ACHN (cell line): ENCODE measurements at places on chromosomes 6 and 20.

GRCh38 chr20:62983210-62983609 lies 23.6 kb downstream of the BHLHE23 start:
- DNase-seq = no peak

- DNase-seq = no peak
Observed at GRCh38 chr6:145714731-145715130, 20.6 kb downstream of the EPM2A start.

DNA sequence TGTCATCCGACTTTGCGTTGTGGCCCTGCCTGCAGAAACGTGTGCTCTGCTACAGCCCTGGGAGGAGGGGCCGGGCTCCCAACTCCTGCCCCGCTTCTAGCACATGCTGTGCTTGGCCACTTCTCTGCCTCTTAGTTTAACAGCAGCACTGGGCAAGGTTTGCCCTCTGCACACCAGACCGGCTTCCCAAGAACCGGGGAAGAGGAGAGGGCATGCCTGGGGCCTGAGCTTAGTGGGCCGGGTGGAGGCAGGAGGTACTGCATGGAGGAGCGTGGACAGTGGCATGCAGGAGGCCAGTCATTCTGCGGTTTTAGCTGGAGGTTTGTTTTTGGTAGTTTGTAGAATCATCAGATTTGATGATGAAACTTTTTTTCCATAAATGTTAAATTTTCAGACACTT lies 45.5 kb downstream of the CEP43 start:
- no peak for DNase-seq

- DNase-seq = no peak
Observed at GRCh38 chr6:84791927-84792326, 27.5 kb upstream of the TBX18 start.

- DNase-seq = peak; percentile 73
Observed at GRCh38 chr6:158706369-158706982, 56.6 kb downstream of the SYTL3 start.

DNA sequence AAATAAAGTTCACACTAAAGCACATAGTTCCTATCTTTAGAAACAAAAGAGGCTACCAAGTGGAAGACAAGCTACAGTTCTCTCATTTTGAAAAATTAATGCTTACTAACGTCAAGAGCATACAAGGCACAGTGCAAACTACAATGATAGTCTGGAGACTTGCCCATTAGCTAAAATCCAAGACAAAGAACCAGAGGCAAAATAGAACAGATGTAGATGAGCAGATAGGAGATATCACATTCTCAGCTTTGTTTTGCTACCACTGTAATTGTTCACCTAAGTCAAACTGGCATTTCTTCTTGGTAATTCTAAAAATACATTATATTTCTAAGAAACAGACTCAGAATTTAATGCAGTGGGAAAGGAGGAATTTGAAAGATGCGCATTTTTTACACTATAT lies 5.2 kb downstream of the TMEM30A start:
- DNase-seq = no peak

GRCh38 chr20:54475334-54476168 lies at the start of gene DOK5:
DOK5 (plus strand) TSS chr20:54475593; CDS start chr20:54475947, 354 bp downstream.
- no peak for DNase-seq

- DNase-seq = no peak
Observed at GRCh38 chr6:140957386-140957785, 1175.3 kb upstream of the GJE1 start.
